ENCODE measurements at places on chromosomes 16 and 17. TPM values are rescaled to one million over a fixed set of nuclear protein-coding genes. Genes with fewer than 3 reads are reported as not detected.

DNA sequence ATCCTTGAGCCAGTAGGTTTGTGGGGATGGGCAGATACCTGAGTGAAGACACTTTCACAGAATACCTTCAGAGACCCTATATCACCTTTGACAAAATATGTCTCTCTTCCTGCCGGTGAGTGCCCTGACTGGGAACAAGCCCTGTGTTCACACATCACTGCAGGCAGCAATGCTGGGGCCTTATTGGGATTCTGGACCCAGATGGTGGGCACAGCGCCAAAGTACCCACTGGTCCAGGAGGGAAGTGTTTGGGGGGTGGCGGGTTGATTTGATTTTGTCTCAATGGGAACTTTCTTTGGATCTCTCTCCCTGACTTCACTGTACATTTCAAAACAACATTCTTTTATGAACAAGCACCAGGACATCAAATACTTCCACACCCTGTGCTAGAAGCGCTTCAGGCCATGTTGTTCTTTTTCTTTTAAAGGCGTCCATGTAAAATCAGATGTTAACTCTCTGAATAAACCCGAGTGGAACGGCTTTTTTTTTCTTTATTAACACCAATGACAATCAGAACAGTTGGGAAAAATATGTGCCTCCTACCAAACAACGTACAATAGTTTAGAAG lies 62.4 kb upstream of the AKTIP start:
- DNase-seq: no peak

GRCh38 chr16:56211435-56211981 lies 20.2 kb downstream of the GNAO1 start:
- DNase-seq: no peak

DNA sequence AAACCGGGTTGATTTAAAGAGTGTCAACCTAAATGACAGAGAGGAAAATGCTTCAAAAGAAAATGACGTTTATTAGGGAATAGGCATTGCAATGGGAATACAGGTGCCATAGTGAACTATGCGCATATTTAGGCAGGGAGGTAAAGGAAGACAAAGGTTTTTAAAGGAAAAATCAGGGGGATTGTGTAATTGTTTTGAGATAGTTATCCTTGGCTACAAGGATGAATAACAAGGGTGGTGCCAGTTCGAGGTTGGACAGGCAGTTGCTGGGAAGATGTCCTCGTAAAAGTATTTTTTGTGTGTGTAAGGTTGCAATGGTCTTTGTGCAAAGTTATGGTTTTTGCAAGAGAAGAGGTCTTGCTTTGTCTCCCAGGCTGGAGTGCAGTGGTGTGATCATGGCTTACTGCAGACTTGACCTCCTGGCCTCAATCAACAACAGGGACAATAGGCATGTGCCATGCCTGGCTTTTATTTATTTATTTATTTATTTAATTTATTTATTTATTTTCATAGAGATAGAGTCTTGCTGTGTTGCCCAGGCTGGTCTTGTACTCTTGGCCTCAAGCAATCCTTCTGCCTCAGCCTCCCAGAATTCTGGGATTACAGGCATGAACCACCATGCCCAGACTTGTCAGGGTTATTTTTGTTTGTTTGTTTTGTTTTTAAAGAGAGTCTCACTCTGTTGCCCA lies 63.1 kb downstream of the CACNG3 start:
- no peak for DNase-seq

DNA sequence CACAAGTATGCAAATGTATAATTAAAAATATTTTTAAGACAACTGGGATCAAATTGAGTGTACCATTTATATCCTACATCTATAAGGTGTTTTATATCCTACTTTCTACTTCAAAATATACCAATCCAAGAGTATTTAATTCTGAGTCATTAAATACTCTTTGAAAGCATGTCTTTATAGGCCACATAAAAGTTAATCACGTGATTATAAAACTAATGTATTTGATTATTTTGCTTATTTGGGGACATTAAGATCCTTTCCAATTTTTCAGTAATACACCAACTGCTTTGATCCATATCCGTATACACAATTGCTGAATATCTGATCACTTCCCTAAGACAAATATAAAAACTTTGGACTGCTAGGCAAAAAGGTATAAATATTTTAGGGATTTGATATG lies 26.6 kb upstream of the MAF start:
- no peak for DNase-seq

GRCh38 chr16:17396762-17397498 lies 73.8 kb downstream of the XYLT1 start:
- peak; percentile 81 for DNase-seq

DNA sequence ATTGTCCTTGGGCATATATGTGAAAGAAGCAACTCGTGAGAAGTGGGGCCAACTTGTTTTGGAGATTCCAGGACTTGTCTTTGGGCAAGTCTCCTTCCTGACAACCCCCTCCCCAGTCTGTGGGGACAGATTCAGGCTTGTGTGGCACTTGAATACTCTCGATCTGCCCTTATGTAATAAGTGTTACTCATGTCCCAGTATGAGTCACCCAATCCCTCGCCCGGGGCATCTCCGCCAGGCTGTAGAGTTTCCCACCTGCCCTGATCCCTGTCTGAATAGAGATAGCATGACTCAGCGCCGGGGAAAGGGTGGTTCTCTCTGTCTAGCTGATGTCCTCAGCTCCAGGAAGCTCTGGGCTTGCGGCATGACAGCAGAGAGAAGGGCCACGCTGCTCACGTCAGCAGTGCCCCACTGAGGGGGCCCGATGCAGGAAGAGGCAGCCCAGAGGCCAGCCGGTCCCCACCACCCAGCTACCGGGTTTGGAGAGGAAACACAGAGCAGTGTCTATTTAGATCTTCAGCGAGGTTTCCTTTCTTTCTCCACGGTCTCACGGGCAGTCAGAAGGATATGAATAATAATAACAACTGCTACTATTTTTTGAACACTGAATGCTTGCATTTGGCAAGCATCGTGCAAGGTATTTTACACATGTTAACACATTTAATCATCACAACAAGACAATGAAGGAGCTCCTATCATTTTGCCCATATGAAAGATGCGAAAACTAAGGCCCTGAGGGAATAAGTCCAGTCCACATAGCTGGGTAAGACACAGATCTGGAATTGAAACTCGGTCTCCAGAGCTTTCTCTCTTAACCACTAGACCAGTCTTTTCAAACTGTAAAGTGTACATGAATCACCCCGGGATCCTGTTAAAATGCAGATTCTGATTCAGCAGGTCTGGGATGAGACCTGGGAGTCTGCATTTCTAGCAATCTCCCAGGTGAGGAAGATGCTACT lies 426.7 kb upstream of the MAF start:
- peak; percentile 50 for DNase-seq

GRCh38 chr16:29760567-29761279 lies 14.9 kb upstream of the C16orf54 start:
- no peak for DNase-seq

GRCh38 chr16:75909746-75910145 lies 183.5 kb upstream of the CPHXL start:
- DNase-seq: no peak

DNA sequence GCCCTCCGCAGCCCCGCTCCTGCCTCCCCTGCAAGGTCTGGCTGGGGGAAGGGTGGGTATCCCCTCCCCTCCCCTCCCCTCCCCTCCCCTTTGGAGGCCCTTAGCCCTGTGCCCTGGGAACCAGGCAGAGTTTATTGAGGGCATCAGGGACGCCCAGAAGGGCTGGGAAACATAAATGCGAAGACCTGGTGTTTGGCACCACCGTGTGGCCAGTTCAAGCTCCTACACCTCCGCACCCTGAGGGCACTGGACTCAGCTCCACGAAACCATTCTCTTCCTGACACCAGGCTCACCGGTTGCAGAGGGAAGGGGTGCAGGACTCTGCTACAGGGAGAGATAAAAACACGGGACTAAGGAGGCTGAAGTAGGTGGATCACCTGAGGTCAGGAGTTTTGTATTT lies 1.0 kb upstream of the AIPL1 start:
- no peak for DNase-seq

DNA sequence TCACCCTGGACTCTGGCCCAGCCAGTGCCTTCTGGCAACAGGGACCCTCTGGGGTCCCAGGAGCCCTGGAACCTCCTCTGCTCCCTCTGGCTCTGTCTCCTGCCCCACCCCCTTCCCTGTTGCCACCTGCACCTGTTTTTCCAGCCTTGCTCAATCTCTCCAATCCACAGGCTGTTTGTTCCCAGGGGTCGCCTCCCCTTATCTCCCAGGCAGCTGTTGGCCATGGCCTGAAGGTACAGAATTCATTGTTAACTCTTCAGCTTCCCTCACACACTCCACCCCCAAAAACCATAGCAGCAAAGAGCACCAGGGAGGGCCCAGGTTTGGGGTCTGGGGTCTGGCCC lies 39.3 kb upstream of the TOB1 start:
- DNase-seq: no peak

DNA sequence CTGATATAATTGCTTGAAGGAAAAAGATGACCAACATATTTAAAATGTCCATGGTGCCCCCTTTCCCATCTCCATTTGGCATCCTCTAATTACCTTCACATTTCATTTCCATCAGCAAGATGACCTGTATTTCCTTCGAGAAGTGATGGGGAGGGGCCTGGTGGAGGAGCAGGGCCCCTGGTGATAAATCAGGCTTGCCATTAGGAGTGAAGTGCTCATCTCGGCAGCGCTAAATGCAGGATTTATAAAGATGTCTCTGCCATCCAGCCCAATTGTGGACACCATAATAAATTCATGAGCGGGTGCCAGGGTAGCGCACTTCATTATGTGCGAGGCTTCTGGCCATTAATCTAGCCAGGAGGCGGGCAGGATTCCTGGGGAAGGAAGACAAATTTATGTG lies 101.5 kb upstream of the IRX6 start:
- no peak for DNase-seq

- no peak for DNase-seq
Observed at GRCh38 chr16:79800016-79800608, 199.6 kb upstream of the MAF start.

- no peak for DNase-seq
Observed at GRCh38 chr17:81888988-81889595, 2.3 kb downstream of the ALYREF start.

The ABI3 gene
- 3.0 TPM for total RNA-seq

The ENDOV gene
- total RNA-seq: 12.9 TPM

The MAP2K6 gene
- total RNA-seq: 32.3 TPM

All from urinary bladder (tissue), 4 donors.